ENCODE measurements at places on chromosomes 13 and 19.

GRCh38 chr13:52845766-52846566 lies 2.5 kb downstream of the PCDH8 start:
- ATAC-seq: peak; percentile 38

DNA sequence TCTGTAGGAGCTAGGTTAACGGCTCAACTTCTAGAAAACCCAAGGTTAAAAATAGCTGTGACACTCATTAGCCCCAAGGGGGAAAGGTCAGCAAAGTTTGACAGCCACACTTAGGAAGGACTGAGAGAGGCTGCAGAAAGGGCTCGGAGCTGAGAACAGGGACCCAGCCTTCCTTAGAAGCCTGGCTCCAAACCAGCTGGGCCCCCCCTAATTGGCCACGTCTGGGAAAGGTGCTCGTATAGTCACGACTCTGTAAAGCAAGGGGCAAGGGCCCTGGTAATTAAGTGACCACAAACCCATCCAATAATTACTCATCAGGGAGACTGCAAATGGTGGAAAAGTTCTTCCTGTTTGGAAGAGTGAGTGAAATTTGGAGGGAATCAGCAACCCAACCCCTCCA lies 90.5 kb downstream of the RNASEH2B start:
- ATAC-seq: no peak

DNA sequence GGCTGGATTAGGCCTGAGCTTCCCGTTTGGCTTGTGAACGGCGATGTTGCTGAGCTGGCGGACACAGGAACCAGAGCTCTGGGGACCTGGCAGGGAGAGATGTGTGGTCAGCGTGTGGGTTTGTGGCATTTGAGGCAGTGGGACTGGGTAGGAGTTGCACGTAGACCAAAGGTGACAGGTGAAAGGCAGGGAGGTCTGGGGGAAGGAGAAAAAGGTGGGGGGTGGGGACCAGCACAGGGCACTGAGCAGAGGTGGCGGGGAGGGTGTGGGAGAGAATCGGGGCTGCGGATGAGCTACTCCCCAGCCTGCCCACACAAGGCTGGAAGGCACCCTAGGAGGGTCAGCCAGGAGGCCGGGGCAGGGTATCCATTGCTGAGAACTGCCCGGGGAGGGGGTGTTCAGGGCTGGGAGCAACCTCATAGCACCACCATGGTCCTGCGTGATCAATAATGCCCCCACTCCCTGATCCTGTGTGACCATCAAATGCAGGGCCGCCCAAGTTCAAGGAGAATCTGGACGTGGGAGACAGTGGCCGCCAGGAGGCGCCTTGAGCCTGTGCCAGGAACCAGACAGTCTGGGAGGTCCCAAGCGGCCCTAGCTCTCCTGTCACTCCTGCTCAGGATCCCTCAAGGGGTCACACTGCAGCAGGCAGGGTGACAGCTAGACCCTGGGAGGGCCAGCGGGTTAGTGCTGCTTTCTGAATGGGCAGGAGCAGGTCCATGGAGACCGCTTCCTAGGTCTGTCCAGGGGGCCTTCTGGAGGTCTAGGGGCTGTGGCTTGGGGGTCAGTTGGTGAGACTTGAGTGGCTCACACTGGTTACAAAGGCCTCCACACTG lies 12.8 kb upstream of the SELENOW start:
- peak; percentile 40 for ATAC-seq

DNA sequence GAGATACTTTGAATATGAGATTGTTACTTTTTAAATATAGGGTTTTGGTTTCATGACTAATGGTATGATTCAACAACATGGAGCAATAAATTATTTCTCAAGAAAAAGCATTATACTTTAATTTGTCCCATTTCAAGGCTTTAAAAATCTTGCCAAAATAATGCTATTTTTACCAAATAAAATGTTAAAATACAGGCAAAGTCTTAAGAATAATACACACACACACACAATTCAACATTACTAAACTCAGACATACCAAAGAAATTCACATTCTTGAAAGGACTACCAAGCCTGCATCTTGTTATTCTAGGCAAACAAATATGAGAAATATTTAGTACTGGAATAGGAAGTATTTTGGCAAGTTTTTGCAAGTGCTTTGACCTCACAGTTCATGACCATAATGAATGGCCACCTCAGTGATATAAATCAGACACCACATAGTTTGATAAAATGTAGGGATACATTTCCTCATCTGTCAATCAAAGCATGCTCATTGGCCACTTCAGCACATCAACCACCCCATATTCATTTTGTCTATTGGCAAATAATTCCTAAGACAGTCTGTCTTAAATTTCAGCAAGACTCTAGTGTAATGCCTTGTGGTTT lies 107.2 kb downstream of the NALCN start:
- ATAC-seq: no peak

DNA sequence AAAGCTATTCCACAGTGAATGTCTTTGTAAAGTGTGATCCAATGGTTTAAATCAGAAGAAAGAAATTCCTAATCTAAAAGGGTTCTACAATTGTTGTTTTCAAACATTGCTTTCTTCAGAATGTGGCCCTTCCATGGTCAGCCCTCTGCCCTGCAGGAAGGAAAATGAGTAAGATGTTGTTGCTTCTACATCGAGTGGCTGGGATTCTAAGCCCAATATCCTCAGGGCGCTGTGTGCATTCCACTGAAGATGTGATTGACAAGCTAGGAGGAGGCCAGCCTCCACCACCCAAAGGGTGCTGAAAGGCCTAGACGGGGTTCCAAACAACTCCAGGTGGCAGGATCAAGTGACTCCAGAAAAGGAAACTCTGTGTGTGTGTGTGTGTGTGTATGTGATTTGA lies 316.9 kb upstream of the TSHZ3 start:
- no peak for ATAC-seq

DNA sequence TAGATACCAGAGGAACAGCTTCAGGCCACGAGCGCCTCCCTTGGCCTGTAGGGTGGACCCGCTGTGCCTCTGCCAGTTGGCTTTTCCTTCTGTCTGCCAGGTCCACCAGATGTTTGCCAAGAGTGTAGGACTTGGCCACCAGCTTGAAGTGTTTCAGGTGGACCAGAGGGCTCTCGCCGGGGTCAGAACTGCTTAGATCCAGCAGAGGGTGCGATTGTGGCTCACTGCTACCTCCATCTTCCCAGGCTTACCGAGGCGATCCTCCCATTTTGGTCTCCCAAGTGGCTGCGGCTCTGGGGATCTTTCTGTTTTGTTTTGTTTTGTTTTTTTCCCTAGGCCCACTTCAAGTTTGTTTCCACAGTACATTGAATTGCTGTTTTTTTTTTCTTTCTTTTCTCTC lies 23.0 kb upstream of the ZNF730 start:
- ATAC-seq: no peak

- peak; percentile 0 for ATAC-seq
These were observed 545 bp downstream of the NACC1 start for GRCh38 chr19:13118424-13119193.

DNA sequence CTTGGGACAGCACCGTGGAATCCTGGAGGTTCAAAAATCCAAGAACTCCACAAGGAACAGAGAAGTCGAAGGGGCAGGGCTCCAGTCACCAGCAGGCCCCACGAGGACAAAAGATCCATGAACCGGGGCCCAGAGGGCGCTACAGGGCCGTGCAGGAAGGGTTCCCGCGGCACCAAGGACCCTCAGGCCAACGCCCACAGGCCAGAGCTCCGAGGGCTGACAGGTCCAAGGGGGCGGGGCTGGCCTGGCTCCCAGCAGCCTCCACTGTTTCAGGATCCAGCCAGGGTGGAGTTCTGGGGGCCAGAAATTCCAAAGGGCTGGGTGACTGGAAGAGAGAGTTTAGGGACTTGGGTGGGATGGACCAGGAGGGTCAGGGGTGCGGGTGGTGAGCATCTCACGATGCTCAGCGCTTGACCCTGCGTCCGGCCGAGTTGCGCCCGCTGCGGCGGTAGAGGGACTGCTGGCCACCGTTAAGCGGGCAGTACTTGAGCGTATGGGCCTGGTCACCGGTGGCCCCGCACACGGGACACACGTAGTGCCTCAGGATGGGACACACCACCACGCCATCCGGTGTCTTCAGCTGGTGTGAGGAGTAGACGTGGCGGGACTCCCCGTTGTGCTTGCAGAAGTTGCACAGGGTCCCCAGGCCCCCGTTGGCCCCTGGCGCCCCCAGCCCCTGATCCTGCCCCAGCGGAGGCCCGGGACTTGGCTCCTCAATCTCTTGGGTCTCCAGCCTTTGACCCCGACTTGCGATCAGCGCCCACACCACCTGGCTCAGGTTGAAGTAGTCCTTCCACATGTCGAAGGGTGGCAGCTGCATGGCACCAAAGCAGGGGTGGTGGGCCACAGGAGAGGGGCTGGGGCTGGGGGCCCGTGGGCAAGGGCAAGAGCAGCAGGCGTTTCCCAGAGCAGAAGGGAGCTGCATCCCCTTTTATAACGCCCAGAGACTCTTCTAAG lies at the start of gene NANOS2:
NANOS2 (minus strand) TSS at position 905 of the 957 bp plus-strand sequence; CDS start at position 820, 85 bp downstream.
- ATAC-seq: no peak

GRCh38 chr13:94173312-94173854 lies 306.1 kb downstream of the DCT start:
- no peak for ATAC-seq

- no peak for ATAC-seq
These were observed 1.4 kb downstream of the FFAR2 start for GRCh38 chr19:35449359-35450043.

DNA sequence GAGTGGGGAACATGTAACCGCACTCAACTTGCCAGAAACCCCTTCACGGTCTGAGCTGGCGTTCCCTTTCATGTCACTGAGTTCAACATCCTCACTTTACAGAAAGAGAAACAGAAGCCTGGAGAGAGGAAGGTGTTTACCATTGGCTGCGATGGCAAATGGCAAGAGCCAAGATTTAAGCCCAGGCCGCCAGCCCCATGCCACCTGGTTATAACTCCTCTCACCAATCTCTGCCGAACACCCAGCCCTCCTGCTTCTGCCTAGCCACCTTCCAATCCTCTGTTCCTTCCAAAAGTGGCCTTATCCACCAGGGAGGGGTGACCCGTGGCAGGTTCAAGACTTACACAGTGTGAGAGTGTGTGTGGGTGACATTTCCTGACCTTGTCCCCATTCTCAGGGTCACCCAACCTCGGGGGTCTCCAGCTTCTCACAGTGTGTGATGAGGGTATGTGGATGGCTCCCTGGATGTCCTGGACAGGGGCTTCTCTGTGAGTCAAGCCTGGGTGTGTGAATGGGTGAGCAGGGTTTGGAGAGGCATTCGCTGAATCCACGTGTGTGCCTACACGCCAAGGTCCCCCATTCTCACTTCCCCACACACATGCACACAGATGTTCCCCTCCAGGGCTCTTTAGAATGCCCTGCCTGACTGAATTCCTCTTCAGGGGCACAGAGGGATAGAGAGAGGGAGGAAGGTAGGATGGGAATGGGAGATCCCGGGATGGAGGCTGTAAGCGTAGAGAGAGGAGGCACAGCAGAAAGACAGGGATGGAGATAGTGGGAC lies 1.2 kb downstream of the CADM4 start:
- no peak for ATAC-seq

DNA sequence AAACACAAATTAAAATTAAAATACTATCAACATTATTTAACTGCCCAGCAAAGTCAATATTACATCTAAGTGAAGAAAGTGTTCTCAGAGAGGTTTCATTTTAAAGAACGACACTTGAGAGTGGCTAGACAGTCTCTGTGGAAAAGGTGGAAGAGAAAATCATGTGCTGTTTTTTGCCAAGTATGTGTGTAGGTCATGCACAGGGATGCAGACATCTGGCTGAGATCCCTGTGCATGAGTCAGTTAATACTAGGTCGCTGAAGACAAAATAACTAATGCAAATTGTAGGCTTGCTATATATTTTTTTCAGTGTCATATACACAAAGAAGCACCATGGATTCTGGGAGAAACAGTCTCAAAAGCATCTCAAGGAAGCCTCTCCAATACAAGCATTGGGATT lies 44.3 kb upstream of the ENOX1 start:
- no peak for ATAC-seq

DNA sequence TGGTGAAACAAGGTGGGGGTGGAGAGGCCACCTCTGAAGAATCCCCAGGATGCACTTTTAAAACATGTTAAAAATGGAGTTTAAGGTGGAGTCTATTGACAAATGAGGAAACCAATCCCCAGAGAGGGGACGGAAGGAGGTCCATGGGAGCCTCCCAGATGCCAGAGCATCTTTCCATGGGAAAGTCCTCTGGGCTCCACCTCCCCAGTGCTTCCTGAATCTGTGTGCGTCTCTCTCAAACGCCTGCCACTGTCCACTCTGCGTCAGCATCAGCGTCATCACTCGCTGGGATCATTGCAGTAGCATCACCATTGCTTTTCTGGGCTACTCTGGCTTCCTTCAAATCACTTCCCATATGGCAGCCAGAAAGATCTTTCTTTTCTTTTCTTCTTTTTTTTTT lies 6.2 kb downstream of the GPR4 start:
- ATAC-seq: no peak

- no peak for ATAC-seq
These were observed 20.8 kb upstream of the ZNRF4 start for GRCh38 chr19:5434351-5434917.

DNA sequence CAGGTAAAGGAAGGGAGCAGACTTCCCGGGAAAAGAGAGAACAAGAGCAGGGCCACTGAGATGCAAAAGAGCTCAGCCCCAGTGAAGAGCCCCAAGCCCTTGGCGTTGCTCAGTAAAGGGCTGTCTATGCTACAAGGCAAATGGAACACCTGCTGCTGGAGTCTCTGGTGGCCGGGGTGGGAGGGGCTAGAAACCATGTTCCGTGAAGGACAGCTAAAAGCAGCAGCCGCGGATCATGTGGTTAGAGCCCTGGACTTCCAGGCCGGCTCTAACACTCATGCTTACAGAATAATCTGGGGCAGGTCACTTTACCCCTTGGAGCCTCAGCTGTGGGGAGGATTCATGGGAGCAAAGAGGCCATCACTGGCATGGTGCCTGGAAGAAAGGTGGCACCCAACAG lies 17.8 kb downstream of the POU2F2 start:
- no peak for ATAC-seq

GRCh38 chr19:40332669-40333068 lies 15.5 kb downstream of the C19orf47 start:
- ATAC-seq: no peak

DNA sequence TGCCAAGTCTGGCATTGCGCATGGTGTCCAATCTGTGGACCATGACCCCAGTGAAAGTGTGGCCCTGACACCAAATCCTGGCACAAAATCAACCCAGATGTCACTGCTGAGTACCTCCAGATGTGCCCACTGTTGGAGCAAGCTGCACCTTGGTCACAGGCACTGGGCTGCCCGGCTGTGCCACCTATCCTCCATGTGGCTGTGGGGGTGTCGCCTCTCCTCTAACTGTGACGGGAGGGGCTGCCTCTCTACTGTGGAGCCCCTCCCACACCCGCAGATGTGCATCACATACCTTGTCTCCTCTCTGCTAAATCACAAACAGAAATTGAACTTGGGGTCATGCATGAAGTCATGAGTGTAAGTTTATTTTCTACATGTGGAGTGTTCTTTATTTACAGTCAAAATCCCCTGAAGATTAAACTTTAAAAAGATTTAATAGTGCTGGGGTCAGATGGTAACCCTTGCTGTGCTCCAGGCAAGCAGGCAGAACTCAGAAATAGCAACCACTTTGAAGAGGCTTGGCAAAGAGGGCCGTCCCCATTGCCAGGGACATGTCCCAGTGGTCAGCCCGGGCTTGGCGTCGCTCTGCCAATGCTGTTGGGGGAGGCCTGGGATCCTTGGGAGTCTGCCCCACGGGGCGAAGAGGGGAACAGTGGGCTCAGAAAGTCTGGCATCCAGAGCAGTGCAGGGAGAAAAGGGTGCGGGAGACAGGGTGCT lies 46.4 kb upstream of the ZNF536 start:
- no peak for ATAC-seq

- ATAC-seq: no peak
These were observed 897 bp downstream of the C19orf33 start for GRCh38 chr19:38304866-38305429.
